HuH-7.5 (cell line): ENCODE measurements at places on chromosomes 6 and 20.

DNA sequence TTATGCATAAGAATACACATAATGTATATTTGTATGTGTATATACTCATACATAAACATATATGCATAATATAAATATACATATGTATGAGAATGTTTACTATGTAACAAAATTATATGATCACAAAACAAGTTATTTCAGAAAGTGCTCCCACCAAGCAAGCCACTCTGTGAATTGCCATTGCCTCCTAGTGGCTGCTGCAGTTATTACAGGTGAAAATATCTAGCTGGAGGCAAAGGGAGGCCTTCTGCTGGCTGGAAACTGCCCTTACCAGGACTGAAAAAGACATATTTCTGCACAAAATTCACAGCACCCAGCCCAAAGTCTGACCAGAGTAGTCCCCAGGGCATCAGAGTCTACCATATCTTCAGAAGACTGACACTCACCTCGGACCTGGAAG, 14.4 kb upstream of the ADAM33 start:
- DNase-seq, result no peak

- no peak for DNase-seq
Measured at GRCh38 chr6:42239333-42239732, 21.7 kb upstream of the MRPS10 start.

GRCh38 chr20:8526610-8527009, 394.5 kb downstream of the PLCB1 start:
- no peak for DNase-seq

DNA sequence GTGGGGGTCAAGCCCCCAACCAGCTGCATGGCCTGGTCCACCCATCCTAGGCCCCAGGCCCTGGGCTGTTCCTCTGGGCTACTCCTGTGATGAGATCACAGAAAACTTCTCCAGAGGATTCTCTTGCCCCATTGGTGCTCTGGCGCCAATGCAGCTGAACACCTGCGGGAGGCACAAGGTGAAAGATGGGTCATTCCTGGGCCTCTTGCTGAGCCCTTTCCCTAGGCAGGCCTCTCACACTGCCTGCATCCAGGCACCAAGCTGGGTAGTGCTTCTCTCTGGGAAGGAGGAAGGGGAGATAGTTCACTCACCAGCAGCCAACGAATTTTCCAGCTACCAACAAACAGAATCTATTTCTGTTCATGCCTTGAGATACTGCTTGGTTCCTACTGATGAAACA, 142.1 kb downstream of the PXDC1 start:
- no peak for DNase-seq

DNA sequence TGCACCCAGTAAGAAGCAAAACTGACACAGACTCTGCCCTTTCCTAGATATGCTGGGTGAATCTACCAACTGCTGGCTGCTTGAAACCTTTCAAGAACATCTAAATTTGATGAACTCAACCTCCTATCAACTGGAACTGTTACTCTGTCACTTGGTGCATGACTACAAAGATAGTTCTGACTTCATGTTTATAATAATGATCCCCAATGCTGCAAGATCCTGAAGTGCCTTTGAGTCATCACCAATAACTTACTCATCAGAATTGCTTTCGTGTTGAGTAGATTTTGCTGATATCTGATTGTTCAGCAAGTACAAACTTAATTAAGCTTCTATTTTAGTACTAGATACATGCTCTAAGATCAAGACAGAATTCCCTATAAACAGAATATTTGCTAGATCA, 100.2 kb upstream of the ARMC2 start:
- no peak for DNase-seq

GRCh38 chr6:112936504-112936903, 589.4 kb downstream of the RFPL4B start:
- no peak for DNase-seq

- DNase-seq, result no peak
Measured at GRCh38 chr6:56363796-56364430, 116.5 kb upstream of the COL21A1 start.

DNA sequence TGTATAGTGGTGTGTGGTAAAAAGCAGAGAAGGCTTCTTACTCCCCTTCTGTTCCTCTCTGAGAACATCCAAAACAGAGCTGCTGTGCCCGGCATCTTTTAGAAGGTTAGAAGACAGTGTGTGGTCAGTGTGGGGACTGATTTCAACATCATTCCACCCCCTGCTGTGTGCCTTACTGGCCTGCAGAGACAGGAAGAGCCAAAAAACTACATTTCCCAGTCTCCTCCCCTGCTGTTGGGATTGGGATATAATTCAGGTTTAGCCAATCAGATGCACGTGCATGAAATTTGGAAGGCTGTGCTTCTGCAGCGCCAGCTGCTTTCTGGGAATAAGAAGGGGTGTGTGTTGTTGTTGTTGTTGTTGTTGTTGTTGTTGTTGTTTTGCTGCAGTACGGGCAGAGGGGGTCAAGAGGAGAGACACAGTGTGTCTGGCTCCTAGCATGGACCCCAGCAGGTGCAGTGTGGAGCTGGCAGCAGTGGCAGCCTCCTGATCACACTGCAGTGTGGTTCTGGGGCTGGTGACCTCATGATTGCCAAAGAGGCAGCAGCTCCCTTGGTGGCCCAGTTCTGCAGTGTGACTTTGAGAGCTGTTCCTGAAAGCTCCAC, 74.7 kb downstream of the MRPL14 start:
- DNase-seq, result no peak

- no peak for DNase-seq
Measured at GRCh38 chr6:16706029-16706428, 55.2 kb downstream of the ATXN1 start.

- DNase-seq, result no peak
Measured at GRCh38 chr6:38155621-38156204, 336.2 kb downstream of the ZFAND3 start.

DNA sequence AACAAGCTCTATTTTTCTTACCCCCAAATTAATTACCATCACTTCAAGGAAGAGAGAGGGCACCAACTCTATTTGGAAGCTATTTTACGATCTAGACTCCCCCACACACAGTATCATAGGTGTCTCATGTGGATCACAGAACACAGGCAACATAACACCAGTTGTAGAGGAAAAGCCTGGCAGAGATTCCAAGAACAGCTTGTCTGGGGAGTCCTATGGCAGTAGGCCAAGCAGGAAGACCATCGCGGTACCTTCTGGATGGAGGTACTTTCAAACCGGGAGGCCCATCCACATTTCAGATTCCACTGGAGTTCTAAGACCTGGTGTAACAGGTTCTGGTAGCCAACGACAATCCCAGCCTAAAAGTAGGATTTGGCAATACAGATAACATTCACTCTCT, 37.6 kb upstream of the SPDEF start:
- no peak for DNase-seq

- DNase-seq, result no peak
Measured at GRCh38 chr6:40579101-40579500, 8.1 kb downstream of the LRFN2 start.

- no peak for DNase-seq
Measured at GRCh38 chr6:3956054-3956453, 106.9 kb downstream of the FAM50B start.
